Esophagus mucosa (tissue), 1 donor: ENCODE measurements at places on chromosomes 5 and 9.

DNA sequence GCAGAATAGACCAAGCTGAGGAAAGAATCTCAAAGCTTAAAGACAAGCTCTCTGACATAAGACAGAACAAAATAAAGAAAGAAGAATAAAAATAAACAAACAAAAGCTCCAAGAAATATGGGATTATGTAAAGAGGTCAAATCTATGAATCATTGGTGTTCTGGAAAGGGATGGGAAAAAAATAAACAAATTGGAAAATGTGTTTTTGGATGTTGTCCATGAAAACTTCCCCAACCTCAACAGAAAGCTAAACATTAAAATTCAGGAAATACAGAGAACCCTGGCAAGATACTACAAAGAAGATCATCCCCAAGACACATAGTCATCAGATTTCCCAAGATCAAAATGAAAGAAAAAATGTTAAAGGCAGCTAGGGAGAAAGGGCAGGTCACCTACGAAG, 662.0 kb upstream of the CDH18 start:
- ATAC-seq: no peak

GRCh38 chr5:113221294-113222176, 213.3 kb downstream of the TSSK1B start:
- no peak for ATAC-seq

GRCh38 chr9:91017245-91017644, 215.6 kb downstream of the SYK start:
- no peak for ATAC-seq

GRCh38 chr9:89993678-89994630, 389.1 kb downstream of the GADD45G start:
- ATAC-seq: no peak

GRCh38 chr5:174386306-174386705, 338.1 kb upstream of the MSX2 start:
- ATAC-seq: no peak

DNA sequence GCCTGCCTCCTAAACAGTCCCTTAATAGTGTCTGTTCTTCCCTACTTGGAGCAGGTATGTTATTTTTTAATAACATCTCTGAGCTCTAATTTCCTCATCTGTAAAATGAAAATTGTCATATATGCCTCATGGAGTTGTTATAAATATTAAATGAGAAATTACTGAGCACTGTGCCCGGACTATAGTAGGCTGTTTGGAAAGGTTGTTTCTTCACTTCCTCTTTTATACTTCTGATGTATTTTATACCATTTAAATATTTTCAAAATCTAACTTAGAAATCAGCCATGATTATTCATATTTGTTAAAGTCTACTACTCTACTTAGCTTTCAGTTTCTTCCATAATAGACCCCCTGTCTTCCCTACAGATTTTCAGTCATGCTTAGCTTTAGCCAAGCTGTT, 30.5 kb upstream of the HAPLN1 start:
- ATAC-seq: no peak

GRCh38 chr5:160030631-160031377, 21.9 kb downstream of the TTC1 start:
- ATAC-seq: no peak
